ENCODE measurements at places on chromosomes 2 and 18.

GRCh38 chr2:234075518-234075915 lies 25.0 kb downstream of the SPP2 start:
- no peak for DNase-seq

- DNase-seq: no peak
Observed at GRCh38 chr2:179455172-179455524, 190.5 kb upstream of the SESTD1 start.

GRCh38 chr2:191249156-191249813 lies 4.1 kb downstream of the MYO1B start:
- DNase-seq: no peak

DNA sequence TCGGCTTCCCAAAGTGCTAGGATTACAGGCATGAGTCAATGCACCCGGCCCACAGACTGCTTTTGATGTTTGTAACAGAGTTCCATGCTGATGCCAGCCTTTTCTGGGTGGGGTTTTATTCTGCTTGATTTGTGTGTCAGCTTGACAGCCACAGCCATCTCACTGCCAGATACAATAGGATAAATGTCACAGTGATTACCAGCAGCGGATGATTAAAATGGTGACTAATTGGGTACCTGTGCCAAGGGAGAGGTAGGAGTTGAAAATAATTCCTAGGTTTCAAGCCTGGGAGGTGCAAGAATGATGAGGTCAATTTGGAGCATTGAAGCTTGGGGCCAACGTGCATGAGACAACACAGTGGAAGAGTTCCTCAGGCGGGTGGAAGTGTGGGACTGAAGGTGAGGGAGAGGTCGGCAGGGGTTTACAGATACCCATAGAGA lies 39.4 kb downstream of the SH2D6 start:
- DNase-seq: no peak

GRCh38 chr2:64222351-64222750 lies 78.1 kb upstream of the PELI1 start:
- no peak for DNase-seq

- DNase-seq: no peak
Observed at GRCh38 chr2:85549826-85550225, 10.9 kb downstream of the MAT2A start.

DNA sequence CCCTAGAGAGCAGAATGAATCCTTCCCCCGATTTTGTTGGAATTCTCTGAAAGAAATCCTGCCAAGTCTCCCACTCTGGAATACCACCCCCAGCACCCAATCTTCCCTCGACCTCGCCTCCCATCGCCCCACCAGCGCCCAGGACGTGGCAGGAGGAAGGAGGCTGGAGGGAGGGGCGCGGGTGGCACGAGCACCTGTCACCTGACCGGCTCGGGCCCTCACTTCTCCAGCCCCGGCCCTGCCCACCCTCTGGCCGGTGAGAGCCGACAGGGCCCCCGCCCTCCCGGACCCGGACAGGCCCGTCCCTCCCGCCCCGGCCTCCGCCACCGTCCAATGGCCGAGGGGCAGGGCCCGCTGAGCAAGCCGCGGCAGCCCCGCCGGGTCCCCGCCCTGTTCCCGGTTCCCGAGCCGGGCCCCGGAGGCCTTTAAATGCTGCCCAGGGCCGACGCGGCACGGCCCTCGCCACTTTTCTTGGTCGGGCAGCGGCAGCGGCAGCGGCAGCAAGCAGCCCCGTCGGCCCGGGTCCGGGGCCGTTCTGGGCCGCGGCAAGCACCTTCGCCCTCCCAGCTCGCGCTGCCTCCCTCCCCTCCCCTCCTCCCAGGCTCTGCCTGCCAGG lies at the start of gene LGALSL:
LGALSL (plus strand) TSS at position 393 of the 616 bp plus-strand sequence. CDS start 384 bp downstream, outside the sequence.
- no peak for DNase-seq

DNA sequence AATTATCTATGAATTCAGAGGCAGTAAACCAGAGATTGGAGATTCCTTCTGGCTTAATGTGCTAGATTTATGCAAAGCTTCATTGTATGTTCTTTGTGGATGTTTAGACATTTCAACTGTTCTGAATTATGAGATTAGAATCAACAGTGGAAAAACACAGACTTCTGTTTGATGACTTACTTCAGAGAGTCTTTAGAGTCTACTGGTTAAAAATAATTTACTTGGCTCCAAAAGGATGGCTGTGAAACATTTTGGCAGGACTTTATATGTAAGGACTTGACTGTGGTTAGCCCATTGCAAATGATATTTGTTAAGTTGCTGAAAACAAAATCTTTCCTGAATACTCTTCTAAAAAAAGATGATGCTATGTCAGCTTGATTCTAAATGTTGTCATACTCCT lies 25.5 kb upstream of the LRRC30 start:
- DNase-seq: no peak

DNA sequence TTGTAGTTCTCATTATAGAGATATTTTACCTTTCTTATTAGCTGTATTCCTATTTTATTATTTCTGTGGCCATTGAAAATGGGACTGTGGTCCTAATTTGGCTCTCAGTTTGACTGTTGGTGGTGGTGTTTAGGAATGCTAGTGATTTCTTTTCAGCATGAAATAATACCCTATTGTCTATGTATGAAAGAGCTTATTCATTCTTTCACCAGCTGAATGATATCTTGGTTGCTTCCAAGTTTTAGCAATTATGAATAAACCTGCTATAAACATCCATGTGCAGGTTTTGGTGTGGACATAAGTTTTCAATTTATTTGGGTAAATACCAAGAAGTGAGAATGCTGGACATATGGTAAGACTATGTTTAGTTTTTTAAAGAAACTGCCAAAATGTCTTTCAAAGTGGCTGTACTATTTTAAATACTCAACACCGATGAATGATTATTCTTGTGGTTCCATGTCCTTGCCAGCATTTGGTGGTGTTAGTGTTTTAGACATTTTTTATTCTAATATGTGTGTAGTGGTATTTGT lies 501.6 kb upstream of the GYPC start:
- no peak for DNase-seq

GRCh38 chr2:54259413-54260240 lies 3.6 kb upstream of the TSPYL6 start:
- peak; percentile 22 for DNase-seq

- DNase-seq: no peak
Observed at GRCh38 chr2:204260162-204260877, 285.0 kb upstream of the PARD3B start.

- no peak for DNase-seq
Observed at GRCh38 chr2:105410554-105410953, 11.7 kb upstream of the FHL2 start.

GRCh38 chr2:63344575-63345284 lies 243.5 kb downstream of the WDPCP start:
- no peak for DNase-seq

GRCh38 chr2:35864141-35864540 lies 491.4 kb upstream of the CRIM1 start:
- DNase-seq: no peak

DNA sequence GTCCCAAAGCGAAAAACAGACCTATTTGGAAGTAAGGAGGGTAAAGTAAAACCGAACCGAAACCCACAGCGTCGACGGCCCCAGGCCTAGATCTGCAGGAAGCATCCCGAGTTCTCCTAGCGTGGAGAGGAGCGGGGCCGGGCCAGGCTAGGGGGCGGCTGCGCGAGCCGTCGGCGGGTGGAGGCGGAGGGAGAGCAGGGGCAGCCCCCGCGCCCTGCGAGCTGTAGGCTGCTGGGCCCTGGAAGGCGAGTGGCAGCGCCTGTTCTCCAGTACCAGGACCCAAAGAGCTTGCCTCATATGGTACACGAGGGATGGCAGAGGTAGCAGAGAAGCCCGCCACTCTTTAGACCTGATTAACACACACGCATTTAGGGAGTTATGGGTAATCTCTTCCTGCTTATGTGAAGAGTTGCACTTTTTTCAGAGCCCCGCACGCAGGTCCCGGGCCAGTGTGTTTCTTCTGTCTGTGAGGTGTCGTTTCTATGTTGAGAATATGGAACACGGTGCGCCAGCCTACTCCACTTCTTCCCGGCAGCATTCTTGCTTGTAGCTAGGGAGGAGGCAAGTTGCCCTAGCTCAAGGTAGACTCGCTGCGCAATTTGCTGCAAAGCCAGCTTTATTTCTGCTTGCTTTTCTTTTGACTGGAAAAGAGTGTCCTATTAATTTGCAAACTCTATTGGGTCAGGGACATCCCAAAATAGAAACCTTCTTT lies 71.1 kb downstream of the ARHGEF33 start:
- no peak for DNase-seq

- DNase-seq: no peak
Observed at GRCh38 chr2:65146078-65146477, 16.2 kb upstream of the RAB1A start.

DNA sequence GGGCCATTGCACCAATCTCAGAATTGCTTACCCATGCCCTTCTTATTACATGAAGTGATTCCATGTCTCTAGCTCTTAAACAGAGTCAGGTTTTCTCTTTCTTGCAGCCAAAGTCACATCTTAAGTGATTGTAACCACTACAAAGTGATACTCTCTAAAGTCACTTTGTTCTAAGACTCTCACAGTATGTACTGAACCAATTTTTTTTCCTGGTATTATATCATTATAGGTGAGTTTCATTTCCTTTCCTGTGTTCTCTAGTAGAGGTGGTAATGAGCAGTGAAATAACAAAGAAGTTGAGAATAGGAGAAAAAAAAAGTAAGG lies 66.3 kb upstream of the DARS1 start:
- no peak for DNase-seq

DNA sequence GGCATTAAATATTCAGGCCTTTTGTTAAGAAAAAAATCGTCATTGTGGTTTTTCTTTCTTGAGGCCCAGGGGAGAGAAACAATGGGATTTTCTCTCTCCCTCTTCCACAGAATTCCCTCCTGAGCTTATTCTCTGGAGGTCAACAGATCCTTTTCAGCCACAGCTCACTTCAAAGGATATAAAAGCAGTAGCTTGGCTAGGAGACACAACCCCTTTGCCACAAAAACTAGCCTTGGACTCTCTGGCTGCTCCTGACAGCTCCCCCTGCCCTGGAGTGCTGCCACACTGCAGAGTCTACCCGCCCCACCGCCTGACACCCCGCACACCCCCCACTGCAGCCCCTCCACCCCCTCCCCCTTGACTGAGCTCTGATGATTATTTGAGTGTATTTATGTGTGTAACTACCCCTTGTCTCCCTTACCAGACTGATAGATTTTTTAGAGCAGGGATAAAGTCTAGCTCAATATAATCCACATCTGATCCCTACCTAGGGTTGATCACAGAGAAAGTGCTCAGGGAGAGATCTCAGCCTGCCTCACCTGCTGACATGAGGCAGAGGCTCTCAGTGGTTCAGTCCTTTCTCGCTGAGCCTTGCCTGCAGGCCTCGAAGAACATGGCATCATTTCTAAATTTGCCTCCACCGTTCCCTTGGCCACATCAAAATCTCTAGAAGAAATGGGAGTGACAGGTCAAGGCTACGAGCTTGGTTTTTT lies 132.2 kb upstream of the SP5 start:
- DNase-seq: no peak

DNA sequence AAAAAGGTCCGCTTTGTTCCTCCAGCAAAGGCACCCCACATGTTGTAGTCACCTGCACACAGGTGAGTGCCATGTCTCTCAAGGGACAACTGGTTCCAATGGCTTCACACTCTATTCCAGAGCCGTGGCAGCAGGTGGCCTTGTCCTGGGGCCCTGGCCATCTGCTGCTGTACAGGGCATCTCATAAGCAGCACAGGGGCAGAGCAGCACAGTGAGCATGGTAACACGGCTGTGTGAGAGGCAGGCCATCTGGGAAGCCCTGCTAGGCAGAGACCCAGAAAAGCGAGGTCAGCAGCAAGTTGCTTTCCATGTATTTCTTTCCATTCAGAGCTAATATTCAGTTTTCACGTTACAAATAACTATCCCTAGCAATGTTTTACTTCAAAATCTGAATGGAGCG lies 54.7 kb downstream of the CMPK2 start:
- no peak for DNase-seq

GRCh38 chr2:8490166-8490721 lies 191.6 kb upstream of the ID2 start:
- DNase-seq: no peak

DNA sequence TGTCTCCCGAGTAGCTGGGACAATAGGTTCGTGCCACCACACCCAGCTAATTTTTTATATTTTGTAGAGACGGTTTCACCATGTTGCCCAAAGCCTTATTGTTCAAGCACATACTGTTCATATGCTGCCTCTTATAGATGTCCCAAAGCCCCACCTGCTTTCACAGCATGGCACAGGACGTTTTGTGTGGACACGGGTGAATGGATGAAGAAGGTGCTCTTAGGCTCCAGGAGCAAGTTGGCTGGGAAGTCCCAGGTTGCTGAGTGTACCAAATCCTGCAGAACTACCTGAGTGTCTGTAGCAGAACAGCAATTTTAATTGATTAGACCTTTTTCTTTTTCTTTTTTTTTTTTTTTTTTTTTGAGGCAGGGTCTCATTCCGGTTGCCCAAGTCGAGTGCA lies 10.5 kb upstream of the SAG start:
- no peak for DNase-seq

- DNase-seq: no peak
Observed at GRCh38 chr2:222442665-222443064, 18.3 kb downstream of the SGPP2 start.

- DNase-seq: no peak
Observed at GRCh38 chr2:54642677-54643430, 80.6 kb upstream of the EML6 start.

DNA sequence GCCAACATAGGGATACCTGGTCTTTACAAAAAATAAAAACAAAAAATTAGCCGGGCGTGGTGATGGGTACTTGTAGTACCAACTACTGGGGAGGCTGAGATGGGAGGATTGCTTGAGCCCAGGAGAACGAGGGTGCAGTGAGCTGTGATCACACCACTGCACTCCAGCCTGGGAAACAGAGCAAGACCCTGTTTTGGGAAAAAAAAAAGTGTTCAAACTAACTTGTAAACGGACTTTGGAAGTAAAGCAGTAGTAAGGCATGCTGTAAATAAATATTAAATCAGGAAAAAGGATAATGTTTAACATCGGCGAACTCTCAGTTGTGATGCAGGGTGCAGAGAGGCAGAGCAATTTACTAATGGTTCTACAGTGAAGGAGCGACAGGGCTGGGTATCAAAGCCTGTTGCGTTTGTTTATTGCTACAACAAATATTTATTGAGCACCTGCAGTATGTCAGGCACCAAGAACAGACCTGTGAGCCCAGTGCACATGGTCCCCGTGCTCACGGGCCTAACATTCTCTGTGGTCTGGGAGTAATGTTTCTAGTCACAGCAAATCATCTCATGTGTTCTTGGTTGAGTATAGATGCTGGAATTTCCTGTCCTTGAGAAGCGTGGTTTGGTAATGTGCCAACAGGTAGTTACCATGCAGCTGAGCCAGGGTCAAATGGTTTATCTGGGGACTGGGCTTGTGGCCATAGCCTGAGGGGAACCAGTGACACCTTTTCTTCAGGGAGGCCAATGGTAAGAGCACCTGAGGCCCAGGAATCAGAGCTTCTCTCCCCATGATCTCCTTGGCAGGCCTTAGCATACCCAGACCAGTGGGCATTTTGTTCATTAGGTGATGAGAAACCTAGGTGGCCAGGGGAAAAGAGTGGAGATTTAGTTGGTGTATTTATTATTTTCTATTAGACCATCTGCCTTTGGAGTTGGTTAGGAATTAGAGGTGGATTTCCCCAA lies 27.9 kb upstream of the GREB1 start:
- DNase-seq: peak; percentile 49

- DNase-seq: no peak
Observed at GRCh38 chr2:73268830-73269685, 15.2 kb downstream of the FBXO41 start.

Measured in GM12864 (cell line).